ENCODE measurements at places on chromosomes 7 and 10. TPM values are rescaled to one million over a fixed set of nuclear protein-coding genes. Genes with fewer than 3 reads are reported as not detected.

DNA sequence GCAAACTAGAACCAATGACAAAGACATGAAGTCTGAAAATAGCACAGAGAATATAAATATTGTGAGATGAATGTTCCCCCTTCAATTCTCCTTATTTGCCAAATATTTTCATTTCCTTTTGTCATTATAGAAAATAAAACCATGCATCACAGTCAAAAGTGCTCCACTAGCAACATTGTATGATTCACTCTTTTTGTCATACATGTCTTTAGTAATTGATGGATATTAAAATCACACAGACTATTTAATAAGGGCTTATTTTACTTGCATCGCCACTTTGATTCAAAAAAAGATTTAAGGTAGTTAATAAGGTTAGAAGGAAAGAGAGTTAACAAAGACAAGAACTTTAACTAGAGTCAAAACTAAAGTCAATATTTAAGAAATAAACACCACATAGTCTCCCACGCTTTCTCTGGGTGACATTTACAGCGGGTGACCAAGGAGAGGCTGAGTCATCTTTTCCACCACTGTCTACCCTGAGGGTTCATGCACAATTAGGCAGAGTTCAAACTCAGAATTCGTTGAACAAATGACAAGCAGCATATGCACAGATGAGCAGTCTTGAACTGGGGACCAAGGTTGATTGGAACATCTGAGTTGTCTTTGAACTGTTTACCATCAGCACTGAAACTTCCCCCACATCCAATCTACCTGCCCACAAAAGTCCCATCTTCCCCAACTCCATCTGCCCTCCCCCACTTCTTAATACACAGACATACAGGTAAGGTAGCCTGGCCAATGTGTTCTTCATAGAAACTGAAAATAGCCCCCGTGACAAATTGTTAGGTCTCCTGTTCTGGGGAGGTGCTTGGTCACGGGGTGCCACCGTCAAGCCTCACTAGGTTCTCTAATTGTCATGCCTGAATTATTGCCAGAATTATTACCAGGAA, 42.5 kb downstream of the C7orf25 start:
- DNase-seq = no peak

- DNase-seq = no peak
Observed at GRCh38 chr10:4939224-4940072, 23.8 kb upstream of the AKR1C1 start.

DNA sequence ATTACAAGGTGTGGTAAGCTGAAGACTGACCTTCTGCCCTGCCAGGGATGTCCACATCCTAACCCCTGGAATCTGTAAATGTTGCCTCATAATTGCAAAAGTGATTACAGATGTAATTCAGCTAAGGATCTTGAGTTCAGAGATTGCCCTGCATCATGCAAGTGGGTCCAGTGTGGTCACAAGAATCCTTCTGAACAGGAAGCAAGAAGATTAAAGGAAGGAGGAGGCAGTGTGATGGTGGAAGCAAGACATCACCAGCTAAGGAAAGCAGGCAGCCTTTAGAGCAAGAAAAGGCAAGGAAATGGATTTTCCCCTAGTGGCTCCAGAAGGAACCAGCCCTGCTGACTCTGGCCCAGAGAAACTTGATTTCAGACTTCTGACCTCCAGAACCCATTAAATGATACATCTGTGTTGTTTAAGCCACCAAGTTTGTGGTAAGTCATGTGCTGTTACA, 78.1 kb downstream of the USP6NL start:
- DNase-seq = no peak

GRCh38 chr7:116591202-116592040, 66.6 kb downstream of the CAV1 start:
- no peak for DNase-seq

DNA sequence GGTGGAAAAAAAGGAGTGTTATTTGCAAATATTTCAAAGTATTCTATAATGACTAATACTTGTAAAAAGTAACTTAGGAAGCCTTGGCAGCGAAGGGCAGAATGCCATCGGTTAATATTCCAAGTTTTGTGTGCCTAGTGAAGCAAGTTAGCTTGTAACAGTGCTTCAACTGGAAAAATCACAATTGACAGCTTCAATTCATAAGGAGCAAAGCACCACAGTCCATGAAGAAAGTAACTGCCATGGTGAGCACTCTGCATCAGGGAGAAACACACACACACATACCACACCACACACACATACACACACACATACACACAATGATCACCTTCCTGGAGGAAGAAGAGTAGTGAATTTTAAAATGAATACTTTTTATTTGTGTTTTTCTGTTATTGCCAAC, 298.3 kb downstream of the CNTNAP2 start:
- no peak for DNase-seq

GRCh38 chr7:18504965-18505364, 9.4 kb downstream of the HDAC9 start:
- DNase-seq = no peak

DNA sequence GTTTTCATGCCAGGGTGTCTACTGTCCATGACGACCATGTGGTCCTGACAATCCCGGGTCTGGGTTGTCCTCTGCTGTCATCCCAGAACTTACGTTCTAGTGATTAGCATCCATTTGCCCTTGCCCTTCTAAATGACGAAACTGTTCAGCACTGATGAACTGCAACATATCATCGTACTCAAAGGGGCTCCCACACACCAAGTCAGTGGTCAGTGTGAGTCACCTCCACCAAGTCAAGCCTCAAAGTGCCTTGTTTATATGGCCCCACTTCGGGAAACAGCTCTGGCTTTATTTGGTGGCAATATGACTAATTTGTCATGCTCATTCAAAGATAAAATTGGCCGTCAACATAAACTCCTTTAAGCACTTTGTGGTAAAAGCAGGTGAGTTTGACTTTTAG, 110.7 kb downstream of the FRMD4A start:
- no peak for DNase-seq

DNA sequence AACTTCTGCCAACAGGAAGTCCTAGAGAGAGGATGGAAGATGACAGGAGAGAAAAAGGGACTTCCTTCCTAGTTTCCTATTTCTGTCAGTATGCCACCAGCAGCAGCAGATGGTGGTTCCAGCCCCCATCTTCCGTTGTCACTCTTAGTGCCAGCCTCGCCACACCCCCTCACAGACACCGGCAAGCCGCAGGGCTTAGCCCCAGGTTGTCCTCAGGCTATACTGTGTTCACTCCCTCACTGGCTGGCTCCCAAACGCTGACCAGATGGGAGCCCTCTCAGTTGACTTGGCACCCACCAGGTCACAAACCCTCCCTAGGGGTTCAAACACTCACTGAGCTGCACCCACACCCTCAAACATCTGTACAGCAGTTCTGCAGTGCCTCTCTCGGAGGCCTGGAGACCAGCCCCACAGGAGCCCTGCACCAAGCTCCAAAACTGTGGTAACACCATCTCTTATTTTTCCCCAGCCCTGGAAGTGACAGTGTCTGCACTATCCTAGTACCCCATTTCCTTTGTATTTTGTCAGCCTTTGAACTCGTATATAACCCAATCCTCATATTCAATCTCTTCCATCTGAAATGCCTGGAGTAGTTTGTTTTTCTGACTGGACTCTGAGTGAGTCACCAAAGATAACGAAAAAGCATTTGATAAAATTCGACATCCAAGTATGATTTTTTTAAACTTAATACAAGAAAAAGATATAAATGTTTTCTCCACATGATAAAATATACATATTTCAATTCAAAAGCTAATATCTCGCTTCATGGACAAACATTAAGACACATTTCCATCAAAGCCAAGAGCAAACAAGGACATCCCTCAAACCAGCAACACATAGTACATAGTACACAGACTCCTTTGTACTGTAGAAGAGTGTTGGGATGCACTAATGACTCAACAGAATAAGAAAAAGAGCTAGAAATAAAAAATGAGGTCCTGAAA, 34.5 kb downstream of the SMURF1 start:
- DNase-seq = no peak

DNA sequence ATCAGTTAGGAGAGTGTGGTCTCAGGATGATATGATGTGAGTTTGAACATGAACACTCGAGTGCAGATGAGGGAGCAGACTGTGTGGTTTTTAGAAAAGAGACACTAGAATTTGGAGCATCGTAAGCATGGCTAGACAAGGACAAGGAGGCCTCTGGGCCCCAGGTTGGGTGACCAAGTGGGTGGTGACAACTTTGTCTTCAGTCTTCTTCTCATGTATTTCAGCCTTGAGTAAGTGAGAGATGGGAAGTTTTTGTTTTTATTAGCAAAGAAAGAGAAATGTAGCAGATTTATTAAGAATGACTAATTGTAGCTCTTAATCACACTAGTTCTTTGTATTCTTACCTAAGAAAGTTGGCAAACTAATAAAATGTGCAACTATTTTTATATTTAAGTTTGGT, 16.3 kb downstream of the TES start:
- DNase-seq = no peak

DNA sequence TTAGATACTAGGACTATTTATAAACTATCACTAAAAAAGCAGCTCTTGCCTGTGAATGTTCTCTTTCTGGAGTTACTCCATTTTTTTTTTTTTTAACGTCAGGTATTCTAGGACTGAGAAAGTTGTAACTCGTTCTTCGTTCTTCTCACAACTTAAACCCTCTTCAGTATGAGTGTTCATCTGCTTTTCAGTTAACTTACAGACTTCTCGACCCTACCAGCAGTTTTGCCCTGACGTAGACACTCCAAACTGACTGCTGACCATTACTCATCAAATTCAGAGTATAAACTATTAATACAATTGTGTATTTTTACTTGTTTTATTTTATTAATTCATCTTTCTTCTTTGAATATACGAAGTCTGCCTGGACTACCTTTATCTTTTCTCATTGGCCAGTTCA, 353.1 kb downstream of the GPR37 start:
- DNase-seq = no peak

GRCh38 chr7:112596260-112596659, 115.5 kb downstream of the LSMEM1 start:
- DNase-seq = no peak

- no peak for DNase-seq
Observed at GRCh38 chr10:124200011-124200410, 106.6 kb upstream of the CHST15 start.

- no peak for DNase-seq
Observed at GRCh38 chr7:1852517-1853430, 182.7 kb downstream of the ELFN1 start.

GRCh38 chr7:27967639-27968038, 213.0 kb downstream of the JAZF1 start:
- DNase-seq = no peak

GRCh38 chr7:12369072-12369471, 34.6 kb downstream of the VWDE start:
- DNase-seq = no peak

- no peak for DNase-seq
Observed at GRCh38 chr10:132574783-132575319, 37.3 kb downstream of the INPP5A start.

DNA sequence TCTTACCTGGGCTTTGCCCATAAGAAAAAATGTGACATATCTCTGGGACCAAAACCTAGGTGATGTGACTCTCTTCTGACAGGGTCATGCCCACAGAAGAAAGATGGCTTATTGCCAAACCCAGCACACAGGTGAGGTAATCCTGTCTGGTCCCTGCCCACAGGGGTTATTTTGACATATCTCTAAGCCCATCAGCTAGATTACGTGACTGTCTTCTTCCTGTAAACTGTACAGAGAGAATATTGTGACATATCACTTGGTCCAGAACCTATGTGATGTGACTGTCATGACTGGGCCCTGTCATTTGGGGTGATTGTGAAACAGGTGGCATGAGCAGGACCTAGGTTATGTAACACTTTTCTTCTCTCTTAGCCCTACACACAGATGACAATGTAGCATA, 48.8 kb upstream of the ZNF680 start:
- no peak for DNase-seq

DNA sequence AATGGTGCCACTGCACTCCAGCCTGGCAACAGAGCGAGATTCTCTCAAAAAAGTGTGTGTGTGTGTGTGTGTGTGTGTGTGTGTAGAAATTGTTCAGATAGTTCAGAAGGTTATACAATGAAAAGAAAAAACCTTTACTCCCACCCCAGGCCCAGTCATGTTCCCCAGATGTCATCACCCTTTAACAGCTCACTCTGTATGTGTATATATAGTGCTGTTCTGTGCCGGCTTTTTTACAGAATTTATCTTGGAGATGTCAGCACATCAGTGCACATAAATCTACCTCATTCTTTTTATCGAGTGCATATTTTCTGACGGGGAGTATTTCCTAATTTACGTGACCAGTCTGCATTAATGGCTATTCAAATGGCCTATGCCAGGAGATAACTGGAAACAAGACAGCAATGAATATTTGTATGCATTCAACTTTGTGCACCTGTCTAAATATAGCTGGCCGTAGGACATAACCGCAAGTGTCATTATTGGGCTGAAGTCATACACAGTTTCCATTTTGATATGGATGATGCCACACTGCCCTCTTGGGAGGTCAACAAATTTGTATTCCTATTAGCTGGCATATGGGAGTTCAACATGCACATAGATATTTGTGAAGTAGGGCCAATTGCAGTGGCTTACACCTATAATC, 11.7 kb downstream of the NIPSNAP2 start:
- DNase-seq = no peak

DNA sequence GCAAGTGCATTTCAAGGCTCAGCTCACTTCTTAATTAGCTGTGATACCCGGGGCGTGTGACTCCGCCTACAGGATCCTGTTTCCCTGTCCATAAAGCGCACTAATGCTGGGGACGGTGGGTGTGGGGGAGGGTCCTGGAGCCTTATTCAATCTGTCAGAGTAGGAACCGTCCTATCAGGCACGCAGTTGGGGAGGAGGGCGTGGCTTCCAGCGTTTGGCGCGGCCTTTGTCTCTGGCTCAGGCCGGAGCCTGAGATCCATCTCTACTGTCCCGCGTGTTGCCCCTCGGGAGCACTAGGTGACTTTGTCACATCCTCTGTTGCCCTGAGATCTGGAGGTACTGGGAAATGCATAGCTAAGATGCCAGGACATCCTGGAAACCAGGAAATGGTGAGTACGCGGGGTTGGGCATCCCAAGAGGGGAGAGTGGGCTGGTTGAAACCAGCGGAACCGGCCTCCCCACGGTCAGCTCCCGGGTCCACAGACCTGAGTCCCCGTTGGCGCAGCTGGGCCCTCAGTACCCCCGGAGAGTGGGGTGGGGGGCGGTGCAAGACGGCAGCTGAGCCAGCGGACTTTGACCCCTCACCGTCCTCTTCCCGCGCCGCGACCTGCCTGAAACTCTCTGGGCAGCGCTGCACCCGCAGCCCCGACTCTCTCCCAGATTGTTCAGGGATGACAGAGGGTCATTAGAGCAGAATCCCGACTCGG, 104.4 kb upstream of the ZNF92 start:
- peak; percentile 95 for DNase-seq

GRCh38 chr10:96619796-96620773, 33.3 kb upstream of the TM9SF3 start:
- no peak for DNase-seq

GRCh38 chr7:43363035-43363791, 219.7 kb upstream of the STK17A start:
- no peak for DNase-seq

- DNase-seq = no peak
Observed at GRCh38 chr10:16690417-16690816, 126.8 kb downstream of the RSU1 start.

FIS1 gene
- 131 TPM for polyA plus RNA-seq

PVRIG gene
- 6.6 TPM for polyA plus RNA-seq

CYP2C8 gene
- polyA plus RNA-seq = 2.5 TPM

MET gene
- polyA plus RNA-seq = 55.2 TPM

EFCAB10 gene
- polyA plus RNA-seq = 2.2 TPM

ELN gene
- 95.7 TPM for polyA plus RNA-seq

PTER gene
- 15.9 TPM for polyA plus RNA-seq

TMEM196 gene
- polyA plus RNA-seq = not detected

TMEM213 gene
- 52.3 TPM for polyA plus RNA-seq

SUN3 gene
- 0.58 TPM for polyA plus RNA-seq

PTPRN2 gene
- 7.2 TPM for polyA plus RNA-seq
